ENCODE measurements at places on chromosomes 7 and 10.

DNA sequence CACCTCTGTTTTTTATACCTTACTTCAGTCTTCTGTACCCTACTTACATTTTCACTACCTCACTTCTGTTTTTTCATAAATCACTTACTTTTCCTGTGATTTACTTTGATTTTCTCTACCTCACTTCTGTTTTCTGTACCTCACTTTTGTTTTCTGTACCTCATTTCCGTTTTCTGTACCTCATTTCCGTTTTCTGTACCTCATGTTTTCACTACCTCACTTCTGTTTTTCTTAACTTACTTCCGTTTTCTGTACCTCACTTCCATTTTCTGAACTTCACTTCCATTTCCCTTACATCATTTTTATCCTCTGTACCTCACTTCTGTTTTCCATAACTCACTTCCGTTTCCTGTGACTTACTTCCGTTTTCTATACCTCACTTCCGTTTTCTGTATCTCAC lies 492.0 kb upstream of the AKR1E2 start:
- no peak for DNase-seq

GRCh38 chr10:25261558-25261957 lies 86.8 kb downstream of the GPR158 start:
- DNase-seq, result no peak

DNA sequence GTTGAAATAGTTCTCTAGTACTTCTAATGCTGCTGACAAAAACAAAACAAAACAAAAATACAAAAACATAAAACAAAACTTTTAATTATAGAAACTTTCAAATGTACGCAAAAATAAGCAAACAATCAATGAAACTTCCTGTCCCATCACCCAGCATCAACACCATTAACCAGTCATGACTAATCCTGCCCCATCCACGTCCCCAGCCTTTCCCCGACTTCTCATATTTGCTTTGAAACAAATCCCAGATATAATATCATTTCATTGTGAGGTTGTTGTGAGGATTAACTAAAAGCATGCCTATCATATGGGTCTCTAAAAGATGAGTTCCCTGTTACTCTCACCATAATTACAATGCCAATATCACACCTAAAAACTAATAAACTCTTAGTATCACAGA lies 55.7 kb downstream of the CSTF2T start:
- DNase-seq, result no peak

GRCh38 chr7:84194484-84195271 lies at the start of gene SEMA3A:
Gene SEMA3A (minus strand): TSS chr7:84194789. CDS start chr7:84194586, 203 bp downstream.
- DNase-seq, result peak; percentile 33

- DNase-seq, result no peak
Observed at GRCh38 chr7:33893377-33893776, 12.0 kb upstream of the BMPER start.

GRCh38 chr10:121310151-121310711 lies 288.0 kb downstream of the FGFR2 start:
- no peak for DNase-seq

DNA sequence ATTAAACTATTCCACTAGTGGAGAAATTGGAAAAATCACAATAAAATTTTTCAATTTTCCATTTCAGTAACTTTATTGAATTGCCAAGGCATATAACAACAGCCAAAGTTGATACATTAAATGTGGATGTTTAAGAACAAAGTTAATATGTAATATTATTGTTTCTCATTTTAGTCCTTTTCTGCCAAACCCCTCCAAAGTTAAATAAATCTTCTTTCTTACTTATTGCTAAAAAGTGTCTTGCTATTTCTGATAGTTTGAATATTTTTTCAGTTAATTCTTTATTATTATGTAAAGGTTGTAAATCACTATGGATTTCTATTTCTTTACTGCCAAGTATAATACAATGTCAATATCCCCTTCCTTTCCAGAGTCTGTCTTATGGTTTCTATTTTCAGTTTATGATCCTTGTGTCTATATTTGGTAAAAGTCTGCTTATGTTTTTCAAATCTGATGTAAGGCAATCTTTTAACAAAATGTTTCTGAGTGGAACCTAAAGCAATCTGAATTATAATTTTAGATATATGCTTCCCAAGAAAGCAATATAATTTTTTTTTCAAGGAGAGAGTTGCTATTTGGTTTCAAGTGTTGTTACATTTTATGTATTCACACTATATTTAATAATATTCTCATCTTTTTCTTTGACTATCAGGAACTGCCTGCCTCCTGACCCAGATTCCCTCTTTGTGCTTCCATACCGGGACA lies 80.3 kb upstream of the RHOBTB1 start:
- DNase-seq, result no peak

DNA sequence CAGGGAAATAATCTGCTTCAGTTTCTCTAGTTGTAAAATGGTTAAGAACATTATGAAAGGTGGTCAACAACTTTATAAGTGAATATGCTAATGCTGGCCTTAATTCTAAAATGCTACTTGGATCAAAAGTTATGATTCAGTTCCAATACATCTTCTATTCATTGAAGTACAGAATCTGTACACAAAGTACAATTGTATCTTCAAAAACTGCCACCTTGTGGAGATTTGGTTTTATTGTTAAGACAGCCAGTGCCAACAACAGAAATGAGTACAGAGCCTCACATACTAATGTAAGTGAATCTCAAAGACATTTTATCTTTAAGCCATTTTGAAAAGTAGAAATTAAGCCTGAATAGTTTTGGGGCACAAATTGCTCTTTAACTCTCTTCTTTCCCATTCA lies 194.0 kb downstream of the CFTR start:
- DNase-seq, result no peak

GRCh38 chr10:11715815-11716494 lies 26.2 kb upstream of the ECHDC3 start:
- no peak for DNase-seq

Measured in hematopoietic multipotent progenitor cell (in vitro differentiated cells).